Nucleus accumbens (tissue), 56 donors: ENCODE measurements at places on chromosomes 1 and 21.
A peak's percentile ranks its signal among the peaks of the same experiment; 100 is the strongest.

GRCh38 chr1:36825226-36825625 is 209.1 kb downstream of the GRIK3 start:
- no peak for DNase-seq

DNA sequence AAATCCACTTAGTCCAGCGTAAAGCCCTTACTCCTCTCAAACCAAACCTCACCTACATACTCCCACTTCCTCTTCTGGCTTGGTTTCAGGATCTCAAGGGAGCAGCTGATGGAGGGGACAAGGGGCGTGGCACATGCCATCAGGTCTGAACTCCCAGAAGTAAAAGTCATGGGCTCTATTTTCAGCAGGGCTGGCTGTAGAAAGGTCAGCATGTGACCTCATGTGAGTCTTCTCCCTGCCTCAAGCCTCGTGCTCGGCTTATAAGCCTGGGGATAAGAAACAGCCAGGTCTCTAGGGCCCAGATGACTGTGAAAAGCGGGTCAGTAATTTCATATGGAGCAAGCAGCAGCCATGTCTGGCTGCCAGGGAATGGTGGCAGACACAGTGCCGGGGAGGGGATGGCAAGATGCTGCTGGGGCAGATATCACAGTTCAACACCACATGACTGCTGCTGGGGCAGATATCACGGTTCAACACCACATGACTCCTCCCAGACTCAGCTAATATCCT is 227.9 kb downstream of the KCNH1 start:
- DNase-seq = no peak

DNA sequence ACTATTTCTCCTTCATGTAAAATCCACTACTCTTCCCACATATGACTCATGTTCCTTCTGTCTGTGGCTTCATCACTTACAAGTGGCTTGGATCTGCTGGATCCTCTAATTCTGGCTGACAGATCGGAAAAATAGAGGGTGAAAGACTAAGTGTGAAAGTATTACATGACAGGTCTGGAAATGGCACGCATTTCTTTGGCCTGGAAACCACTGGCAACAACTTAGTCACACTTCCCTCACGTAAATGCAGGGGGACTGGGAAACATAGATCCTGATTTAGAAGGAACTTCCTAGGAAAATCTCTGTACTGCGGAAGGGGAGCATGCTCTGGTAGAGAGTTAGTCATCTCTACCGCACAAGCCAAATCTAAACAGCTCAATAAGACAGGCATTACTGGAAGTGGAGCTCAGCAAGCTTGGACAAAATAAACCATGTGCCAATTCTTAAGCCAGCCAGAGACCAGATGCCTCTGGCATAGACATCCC is 305.4 kb upstream of the PTBP2 start:
- DNase-seq = no peak

- DNase-seq = no peak
These were observed 30.4 kb upstream of the ZBTB21 start for GRCh38 chr21:42040411-42041180.

- no peak for DNase-seq
These were observed 4.4 kb downstream of the DNAJC16 start for GRCh38 chr1:15531003-15531402.

DNA sequence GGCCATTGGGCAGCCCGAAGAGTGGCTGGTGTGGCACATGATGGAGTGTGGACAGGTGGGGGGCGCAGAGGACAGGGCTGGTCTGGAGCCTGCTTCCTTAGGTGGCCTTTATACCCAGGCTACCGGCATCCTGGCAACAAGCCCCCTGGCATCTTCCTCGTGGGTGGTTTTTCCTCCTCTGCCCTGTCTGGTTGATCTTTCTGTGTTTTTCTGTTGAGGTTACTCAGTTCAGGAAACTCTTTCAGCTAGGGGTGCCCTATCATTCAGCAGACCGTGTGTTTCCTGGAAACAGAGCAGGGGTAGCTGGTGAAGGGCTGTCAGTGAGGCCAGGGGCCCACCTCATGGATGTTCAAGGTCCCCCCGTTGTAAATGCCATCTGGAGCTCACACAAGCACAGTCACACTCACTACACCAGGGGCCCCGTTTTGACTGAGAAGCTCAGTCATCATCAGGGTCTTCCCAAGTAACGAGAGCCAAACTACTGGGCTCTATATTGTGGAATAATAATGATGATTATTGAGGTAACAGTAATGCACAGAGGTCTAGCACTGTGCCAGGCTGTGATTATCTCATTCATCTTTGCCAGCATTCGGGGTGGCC is at the start of gene KRTAP12-4:
KRTAP12-4 (minus strand) TSS at position 84 of the 600 bp plus-strand sequence; CDS start at position 39, 45 bp downstream.
- DNase-seq = no peak

DNA sequence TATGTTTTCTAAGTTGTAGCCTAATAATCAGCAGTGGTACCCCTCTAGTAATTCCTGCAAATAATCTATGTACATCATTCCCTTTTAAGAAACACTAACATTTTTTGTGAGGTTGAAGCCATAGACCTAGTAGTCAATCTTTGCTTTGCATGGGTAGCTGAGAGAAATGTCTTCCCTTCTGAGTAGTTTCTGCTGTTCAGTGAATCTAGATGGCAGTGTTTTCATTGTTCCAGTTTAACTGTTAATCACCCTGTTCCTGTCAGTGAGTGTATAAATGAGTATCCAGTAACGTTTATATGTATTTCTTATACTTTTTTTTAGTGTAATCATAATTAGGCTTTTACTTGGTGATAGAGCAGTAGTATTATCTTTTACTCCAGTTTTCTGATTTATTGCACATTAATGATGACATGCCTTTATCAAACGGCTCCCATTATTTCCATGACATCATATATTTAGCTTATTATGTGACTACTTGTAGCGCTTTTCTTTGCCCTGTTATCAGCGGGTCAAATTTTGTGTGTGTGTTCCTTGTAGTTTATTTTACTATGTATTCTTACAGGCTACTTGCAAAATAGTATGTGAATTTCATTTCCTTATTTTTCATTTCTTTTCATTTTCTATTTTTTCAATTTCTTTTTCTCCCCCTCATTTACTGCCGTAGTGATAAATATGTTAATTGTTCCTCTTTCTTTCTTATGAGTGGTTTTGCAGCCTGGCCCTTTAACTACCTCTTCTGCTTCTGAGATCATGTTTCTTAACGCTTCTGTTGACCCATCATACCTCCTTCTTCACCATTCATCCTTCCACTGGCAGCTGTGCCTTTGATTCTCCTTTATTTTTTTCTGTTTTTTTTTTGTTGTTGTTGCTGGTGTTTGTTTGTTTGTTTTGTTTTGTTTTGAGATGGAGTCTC is 18.8 kb downstream of the CEP350 start:
- DNase-seq = no peak

- DNase-seq = no peak
These were observed 12.3 kb upstream of the HES5 start for GRCh38 chr1:2542246-2542915.

DNA sequence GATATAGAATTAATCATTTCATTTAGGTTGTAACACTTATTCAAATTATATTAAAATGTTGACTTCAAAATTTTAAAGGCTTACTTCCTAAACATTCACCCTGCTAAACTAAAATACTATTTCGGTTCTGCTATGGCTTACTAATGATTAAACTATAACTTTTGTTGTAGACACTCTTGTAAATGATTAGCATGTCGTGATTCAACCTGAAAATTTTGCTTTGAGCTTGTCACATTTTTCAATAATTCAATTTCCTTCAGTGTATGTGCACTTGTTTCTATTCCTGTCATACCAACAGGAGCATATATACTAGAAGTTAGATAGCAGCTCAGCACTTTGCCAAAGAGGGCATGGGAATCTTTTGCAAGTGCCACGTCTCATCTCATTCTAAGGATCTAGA is 1018.8 kb downstream of the AMY1C start:
- no peak for DNase-seq

- no peak for DNase-seq
These were observed 6.9 kb downstream of the PDE4B start for GRCh38 chr1:65799601-65800000.

DNA sequence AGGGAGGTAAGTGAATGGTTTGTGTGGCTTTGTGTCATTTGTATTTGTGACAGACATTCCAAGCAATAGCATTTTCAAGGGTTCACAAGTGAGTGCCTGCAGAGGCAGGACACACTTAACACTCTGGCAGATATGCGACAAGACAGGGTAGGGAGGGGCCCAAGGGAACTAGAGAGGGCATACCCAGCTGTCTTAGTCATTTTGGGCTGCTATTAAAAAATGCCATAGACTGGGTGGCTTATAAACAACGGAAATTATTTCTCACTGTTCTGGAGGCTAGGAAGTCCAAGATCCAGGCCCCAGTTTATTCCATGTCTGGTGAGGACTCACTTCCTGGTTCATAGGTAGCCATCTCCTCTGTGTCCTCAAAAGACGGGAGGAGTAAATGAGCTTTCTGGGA is 137.4 kb downstream of the FGGY start:
- DNase-seq = no peak

GRCh38 chr1:36182734-36183133 is 26.8 kb downstream of the MAP7D1 start:
- no peak for DNase-seq

DNA sequence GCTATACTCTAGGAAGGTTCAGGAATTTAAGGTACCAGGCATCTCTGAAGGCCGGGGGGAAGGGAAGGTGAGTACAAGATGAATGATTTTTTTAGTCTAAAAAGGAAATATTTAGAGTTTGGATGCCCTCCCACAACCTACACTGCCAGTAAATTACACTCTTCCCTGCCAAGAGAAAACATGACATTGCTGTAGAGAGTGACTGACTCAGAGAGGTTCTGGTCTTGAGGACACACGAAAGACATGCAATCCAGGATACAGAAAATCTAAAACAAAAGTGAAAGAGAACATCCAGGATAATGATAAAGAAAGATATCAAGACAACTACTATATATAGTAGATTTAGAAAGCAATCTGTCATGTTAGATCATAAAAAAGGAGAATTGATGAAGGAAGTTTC is 200.5 kb downstream of the TYW3 start:
- no peak for DNase-seq

GRCh38 chr1:39623053-39623452 is 16.4 kb downstream of the HEYL start:
- peak; percentile 71 for DNase-seq

DNA sequence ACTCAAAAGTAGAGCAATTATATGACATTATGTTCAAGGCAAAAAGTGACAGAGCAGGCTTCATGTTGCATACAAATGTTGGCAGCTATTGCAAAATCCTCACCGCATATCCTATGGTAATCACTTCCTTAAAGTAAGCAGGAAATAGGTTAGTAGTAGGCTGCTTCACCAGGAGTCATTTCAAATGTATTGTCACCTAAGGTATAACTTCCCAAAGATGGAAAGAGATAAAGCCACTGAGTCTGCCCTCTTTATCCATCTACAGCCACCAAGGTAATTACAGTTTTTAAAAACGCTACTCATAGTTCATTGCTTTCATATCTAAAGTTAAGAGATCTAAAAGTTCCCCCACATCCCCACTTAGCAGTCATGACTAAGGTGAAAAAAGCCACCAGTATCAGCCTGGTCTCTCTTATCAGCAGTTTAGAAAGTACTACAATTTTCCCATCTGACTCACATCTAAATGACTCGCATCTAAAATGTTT is 31.6 kb upstream of the UBE2U start:
- DNase-seq = no peak

GRCh38 chr1:31715087-31715872 is 11.5 kb upstream of the COL16A1 start:
- DNase-seq = peak; percentile 74

DNA sequence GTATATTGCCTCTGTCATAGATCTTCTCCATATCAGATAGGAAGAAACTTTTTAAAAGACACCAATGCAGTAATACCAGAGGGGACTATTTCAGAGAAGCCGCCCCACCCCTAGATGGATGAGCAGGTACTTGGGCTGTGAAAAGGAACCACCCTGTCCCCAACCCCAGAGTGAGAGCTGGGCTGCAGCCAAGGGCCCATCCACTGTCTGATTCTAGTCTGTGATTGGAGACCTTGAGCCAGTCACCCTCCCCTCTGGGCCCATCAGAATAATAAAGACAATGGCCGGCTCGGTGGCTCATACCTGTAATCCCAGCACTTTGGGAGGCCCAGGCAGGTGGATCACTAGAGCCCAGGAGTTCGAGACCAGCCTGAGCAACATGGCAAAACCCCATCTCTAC is 5.0 kb downstream of the CLEC20A start:
- no peak for DNase-seq

DNA sequence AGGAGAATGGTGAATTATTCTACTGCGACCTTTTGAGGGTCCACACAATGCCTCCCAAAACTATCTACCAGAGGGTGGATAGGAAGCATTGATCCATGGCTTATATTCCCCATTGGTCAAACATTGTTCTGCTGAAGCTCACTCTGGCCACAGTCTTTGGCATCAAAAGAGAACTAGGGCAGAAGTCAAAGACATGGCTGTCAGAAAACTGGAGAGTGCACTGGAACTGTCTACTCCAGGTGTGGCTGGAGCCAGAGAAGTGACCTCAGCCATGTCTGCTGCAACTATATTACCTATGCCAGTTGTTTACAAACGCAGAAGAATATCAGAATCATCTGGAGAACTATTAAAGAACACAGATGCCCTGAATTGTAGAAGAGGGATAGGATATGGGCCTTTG is 238.7 kb upstream of the USP25 start:
- no peak for DNase-seq

DNA sequence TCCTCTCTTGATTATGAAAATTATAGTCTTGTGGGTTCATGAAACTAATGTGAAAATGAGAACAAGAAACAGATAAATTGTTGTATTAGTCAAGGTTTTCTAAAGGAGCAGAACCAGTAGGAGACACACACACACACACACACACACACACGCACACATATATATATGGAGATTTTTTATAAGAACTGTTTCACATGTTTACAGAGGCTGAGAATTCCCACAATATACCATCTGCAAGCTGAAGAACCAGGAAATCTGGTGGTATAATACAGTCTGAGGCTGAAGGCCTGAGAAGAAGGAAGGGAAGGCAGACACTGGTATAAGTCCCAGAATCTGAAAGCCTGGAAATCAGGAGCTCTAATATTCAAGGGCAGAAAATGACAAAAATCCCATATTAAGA is 70.9 kb upstream of the RGS18 start:
- no peak for DNase-seq

DNA sequence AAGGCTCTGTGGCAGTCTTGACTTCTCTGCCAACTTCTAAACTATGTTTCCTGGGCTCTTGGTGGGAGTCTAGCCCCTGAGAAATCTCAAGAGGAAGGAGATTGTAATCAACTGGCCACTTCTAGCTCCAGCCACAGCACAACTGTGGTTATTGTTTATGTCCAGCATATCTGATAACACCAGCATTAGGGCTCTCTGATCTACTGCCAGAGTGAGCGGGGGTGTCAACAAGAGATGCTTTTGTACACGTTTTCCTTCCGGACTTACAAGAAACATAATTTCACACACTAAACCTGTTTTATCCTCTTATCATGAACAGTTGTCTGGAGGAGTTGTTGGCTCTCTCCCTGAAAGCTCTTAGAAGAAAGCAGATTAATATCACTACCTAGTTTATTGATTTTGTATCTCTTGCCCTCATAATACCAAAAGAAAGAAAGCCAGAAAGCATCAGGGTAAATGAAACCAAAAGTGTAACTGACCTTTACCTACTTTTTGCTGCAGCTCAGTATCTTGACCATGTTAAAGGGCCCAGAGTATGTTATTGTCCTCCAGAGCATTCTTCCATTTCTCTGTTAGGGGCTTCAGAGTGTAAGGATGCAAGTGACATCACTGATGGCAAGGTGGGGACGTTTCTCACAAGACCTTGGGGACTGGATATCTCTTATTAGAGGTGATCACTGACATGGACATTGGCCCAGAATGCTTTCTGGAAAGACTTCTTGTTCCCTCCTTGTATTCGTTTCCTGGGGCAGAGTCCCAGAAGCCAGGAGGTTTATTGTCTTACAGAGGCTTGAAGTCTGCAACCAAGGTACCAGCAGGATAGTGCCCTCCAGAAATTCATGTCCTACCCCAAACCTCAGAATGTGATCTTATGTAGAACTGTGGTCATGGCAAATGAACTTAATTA is 9.6 kb upstream of the SH2D1B start:
- no peak for DNase-seq

GRCh38 chr1:205693421-205693991 is 13.2 kb upstream of the SLC45A3 start:
- no peak for DNase-seq
